ENCODE measurements at places on chromosomes 6 and 20. TPM values are rescaled to one million over a fixed set of nuclear protein-coding genes. Genes with fewer than 3 reads are reported as not detected.

The DYNLT2 gene
- total RNA-seq, result 1.5 TPM

The NHLRC1 gene
- 2.7 TPM for total RNA-seq

The AP5S1 gene
- total RNA-seq, result 16.7 TPM

The MED20 gene
- 32.9 TPM for total RNA-seq

The PNLDC1 gene
- not detected for total RNA-seq

The TRAPPC3L gene
- not detected for total RNA-seq

The PACSIN1 gene
- total RNA-seq, result not detected

The TFAP2D gene
- not detected for total RNA-seq

The RAET1E gene
- total RNA-seq, result 0.11 TPM

The GPX5 gene
- total RNA-seq, result not detected

The BCL2L1 gene
- 56.2 TPM for total RNA-seq

The STXBP5 gene
- 110 TPM for total RNA-seq

The RNF182 gene
- 1.8 TPM for total RNA-seq

The DNAH8 gene
- total RNA-seq, result 0.12 TPM

The IL17F gene
- not detected for total RNA-seq

The RTF2 gene
- 76.5 TPM for total RNA-seq
